Trophoblast cell (in vitro differentiated cells and primary cell): ENCODE measurements at places on chromosomes 6 and 20.

DNA sequence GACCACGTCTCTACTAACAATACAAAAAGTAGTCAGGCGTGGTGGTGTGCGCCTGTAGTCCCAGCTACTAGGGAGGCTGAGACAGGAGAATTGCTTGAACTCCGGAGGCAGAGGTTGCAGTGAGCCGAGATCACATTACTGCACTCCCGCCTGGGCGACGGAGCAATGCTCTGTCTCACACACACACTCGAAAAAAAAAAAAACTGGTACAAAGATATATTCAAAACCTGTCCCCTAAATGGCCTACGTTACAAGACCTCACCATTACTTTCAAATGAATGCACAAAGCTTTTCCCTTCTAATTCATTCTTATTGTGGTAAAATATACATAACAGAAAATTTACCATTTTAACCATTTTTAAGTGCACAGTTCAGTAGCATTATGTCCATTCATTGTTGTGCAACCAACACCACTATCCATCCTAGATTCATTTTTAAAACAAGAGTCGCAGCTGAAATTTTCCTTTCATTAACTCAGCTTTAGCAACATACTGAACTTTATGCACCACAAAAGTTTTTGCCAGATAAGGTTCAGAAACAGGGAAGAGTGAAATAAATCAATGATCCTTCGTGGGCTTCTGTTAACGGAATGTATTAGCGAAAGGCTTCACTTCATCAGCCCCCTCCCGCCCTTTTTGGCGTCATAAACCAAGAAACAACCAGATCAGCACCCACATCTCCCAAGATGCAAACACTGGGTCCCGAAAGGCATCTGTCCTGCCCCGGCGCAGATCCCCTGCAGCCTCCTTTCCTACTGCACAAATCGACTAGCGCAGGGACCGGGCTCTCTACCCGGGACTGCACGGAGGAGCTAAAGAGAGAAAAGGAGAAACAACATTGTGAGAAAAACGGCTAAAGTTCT lies 825 bp upstream of the FAM135A start:
- no peak overlapping the region for H3K27ac ChIP-seq
- H3K36me3 ChIP-seq, result no peaks in the 10 kb centered on the region
- H3K4me1 ChIP-seq, result no peaks in the 10 kb centered on the region
- H3K4me3 ChIP-seq, result peak overlapping the region; percentile 81
- no peak for DNase-seq

GRCh38 chr6:52500238-52501129 lies 76.4 kb downstream of the TRAM2 start:
- no peak overlapping the region for H3K27ac ChIP-seq
- H3K27me3 ChIP-seq, result no peaks in the 10 kb centered on the region
- no peak for DNase-seq
- H3K4me1 ChIP-seq, result peaks cover 32% of the 10 kb centered on the region

DNA sequence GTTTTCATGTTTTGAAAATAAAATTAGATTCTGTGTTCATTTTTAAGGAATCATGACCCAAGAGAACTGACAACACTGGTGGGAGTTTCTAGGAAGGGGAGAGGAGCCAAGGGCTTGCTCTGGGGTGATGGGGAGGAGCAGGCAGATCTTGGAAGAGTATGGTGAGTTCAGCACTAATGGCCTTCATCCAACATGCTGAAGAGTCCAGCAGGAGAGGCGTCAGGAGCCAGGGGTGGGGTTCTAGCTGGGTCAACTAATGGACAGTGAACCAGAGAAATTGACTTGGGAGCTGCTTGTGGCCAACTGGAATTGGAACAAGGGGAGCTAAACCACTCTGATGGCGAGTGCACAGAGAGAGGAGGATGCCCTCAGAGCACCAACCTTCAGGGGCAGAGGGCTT lies 107.1 kb downstream of the MRPL14 start:
- DNase-seq, result no peak
- H3K4me3 ChIP-seq, result no peak overlapping the region
- no peaks in the 10 kb centered on the region for H3K36me3 ChIP-seq
- no peak overlapping the region for H3K27ac ChIP-seq

DNA sequence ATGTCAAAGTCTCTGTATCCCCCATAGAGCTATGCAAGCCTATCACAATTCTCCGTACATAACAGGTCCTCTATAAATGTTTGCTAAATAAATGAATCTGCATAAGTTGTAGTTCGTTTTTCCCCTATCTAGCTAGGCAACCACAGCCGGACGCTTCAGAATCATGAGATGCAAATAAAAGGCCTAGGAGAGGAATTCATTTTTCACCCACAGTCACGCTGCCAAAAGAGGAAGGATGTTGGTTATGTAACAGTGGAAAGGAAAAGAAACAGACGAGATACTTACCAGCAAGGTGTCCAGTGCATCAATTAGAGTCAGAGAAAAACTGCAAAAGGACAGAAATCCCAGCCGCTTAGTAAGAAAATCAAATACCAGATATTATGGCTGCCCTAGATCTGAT lies 2.4 kb downstream of the EDEM2 start:
- H3K36me3 ChIP-seq, result peaks cover 10% of the 10 kb centered on the region
- no peak overlapping the region for H3K27ac ChIP-seq
- DNase-seq, result peak; percentile 19
- no peaks in the 10 kb centered on the region for H3K27me3 ChIP-seq
- H3K4me3 ChIP-seq, result no peak overlapping the region

GRCh38 chr6:155341130-155341828 lies 27.0 kb upstream of the TFB1M start:
- H3K27me3 ChIP-seq, result no peaks in the 10 kb centered on the region
- no peaks in the 10 kb centered on the region for H3K36me3 ChIP-seq
- H3K27ac ChIP-seq, result no peak overlapping the region
- H3K4me3 ChIP-seq, result no peak overlapping the region

- DNase-seq, result peak; percentile 54
- H3K4me1 ChIP-seq, result peaks cover 16% of the 10 kb centered on the region
- H3K27ac ChIP-seq, result peak overlapping the region; percentile 91
- H3K4me3 ChIP-seq, result no peak overlapping the region
- H3K27me3 ChIP-seq, result no peaks in the 10 kb centered on the region
These were observed 42.6 kb downstream of the KIAA1755 start for GRCh38 chr20:38217791-38218565.

- H3K27me3 ChIP-seq, result peaks cover 18% of the 10 kb centered on the region
- peak; percentile 32 for DNase-seq
- peaks cover 10% of the 10 kb centered on the region for H3K4me1 ChIP-seq
- H3K4me3 ChIP-seq, result no peak overlapping the region
These were observed 2.9 kb downstream of the STX11 start for GRCh38 chr6:144153260-144153659.

GRCh38 chr20:46128310-46129151 lies 10.4 kb downstream of the CD40 start:
- H3K27ac ChIP-seq, result no peak overlapping the region
- H3K27me3 ChIP-seq, result no peaks in the 10 kb centered on the region
- H3K4me3 ChIP-seq, result no peak overlapping the region
- H3K36me3 ChIP-seq, result no peaks in the 10 kb centered on the region
- no peak for DNase-seq

- H3K4me3 ChIP-seq, result no peak overlapping the region
- peak; percentile 49 for DNase-seq
- H3K27ac ChIP-seq, result no peak overlapping the region
These were observed 45.9 kb upstream of the RALY start for GRCh38 chr20:33947709-33948295.
